RWPE2 (cell line): ENCODE measurements at places on chromosomes 12 and 14.

DNA sequence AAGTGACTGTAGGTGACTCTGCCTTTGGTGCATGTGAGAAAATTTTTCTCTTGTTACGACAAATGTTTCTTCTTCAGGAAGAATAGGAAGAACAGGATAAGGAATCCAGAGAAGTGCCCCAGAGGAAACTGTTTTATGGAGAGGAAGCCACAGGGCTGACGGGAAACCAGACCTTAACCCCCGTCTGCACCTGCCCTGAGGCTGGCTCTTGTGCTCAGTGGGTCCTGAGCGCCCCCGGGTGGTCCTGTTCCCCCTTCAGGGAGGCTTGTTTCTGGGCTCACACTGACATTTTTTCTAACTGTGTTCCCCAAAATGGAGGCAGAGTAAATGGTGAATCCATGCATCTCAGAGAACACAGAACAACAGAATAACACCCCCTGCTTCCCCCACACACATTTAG lies 691.8 kb downstream of the TMEM121 start:
- DNase-seq: no peak

GRCh38 chr14:84209031-84209430 lies 1320.9 kb upstream of the FLRT2 start:
- no peak for DNase-seq

- DNase-seq: no peak
Observed at GRCh38 chr12:22307811-22308210, 26.7 kb downstream of the ST8SIA1 start.

- DNase-seq: no peak
Observed at GRCh38 chr12:58668871-58669270, 251.4 kb downstream of the LRIG3 start.

- peak; percentile 91 for DNase-seq
Observed at GRCh38 chr14:79278798-79279644, 932.3 kb downstream of the DIO2 start.

DNA sequence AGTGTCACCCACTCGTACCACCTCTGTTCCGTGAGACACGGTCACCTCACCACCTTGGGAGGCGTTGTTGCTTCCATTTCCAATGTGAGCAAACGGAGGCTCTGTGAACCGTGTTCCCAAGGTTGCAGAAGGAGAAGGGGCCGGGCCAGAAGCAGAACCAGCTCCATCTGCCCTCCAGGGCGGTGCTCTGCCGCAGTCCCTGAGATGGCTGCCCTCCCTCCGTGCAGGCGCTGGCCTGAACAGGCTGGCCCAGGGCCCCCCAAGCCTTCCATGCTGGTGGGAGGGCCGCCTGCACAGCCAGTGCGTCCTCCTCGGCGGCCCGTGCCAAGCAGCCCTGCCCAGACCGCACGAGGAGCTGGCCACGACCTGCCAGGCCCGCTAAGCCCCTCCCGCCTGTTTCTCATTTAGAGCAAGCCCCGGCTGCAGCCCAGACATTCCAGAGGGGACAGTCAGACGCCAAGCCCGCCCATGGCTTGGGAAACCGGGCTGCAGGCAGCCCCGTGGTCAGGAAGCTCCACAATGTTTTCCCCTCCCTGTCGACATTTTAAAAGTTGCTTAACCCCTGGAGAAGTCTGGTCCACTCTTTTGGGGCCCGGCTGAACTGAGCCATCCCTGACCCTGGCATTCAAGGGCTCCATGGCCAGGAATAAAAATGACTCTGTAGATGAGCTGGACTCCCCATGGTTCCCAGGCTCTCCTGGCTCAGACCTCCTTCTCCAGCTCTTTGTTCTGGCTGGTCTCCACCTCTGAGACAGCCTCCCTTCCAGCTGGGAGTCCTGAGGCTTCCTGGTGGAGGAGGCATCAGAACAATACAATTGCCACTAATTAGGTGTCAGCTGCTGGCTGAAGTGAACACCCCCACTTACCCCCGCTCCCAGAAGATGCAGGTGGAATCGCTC lies 236.0 kb downstream of the BCL11B start:
- DNase-seq: peak; percentile 98

DNA sequence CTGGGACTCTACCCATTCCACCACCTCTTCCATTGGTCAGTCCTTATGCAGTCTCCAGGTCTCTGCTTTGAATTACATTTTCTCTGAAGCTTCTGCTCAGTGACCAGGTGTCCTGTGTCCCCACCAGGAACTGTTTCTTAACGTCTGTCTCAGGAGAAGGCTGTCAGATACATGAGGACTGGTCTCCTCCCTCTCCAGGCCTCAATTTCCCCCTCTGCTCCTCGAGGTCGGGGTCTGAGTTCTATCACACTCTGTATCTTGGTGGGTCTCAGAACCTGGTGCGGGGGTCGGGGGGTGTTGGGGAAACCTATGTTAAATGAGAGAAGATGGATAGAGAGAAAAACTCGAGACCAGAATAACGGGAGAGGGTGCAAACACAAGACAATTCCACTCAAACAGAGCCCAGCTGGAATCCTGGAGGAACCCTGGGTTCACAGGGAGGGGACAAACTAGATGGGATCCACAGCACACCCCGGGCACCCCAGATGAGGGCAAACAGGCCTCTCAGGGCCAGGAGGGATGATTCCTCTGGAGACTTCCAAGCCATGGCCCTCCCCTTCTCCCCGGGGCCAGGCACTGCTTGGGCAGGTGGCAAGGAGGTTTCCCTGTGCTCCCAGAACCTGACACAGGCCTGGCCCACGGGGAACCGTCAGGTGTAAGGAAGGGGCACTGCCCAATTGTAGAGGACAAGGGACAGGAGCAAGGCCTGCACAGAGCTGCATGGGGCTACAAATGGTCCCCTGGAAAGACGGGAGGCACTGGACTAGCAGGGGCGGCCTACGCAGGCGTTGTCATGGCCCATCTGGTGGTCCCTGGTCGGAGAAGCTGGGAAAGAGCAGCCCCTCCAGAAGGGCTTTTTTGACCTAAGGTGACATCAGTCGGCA lies 313.2 kb upstream of the DIO3 start:
- DNase-seq: peak; percentile 60

DNA sequence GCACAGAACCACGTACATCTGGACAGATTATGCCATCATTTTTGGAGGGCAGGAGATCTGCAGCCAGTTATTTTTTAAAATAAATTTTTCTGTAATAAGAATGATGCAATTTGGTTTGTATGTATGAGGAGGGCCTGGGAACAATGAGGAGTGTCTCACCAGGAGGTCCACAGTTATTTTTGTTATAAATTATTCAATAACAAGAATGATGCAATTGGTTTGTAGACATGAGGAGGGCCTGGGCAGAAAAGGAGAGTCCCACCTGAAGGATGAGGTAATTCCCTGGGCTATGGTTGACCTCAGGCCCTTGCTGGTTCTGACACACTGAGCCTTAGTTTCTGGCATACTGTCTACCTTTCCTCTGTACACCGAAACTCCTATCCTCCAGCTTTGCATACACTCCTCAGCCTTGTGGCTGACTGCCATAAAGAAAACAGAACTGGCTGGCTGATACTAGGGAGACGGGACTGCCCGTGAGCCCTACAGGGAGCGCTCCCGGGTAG lies 9.0 kb upstream of the DCD start:
- DNase-seq: no peak

- no peak for DNase-seq
Observed at GRCh38 chr12:66725031-66725430, 46.2 kb upstream of the GRIP1 start.

- no peak for DNase-seq
Observed at GRCh38 chr12:5506295-5506694, 74.4 kb downstream of the NTF3 start.

- no peak for DNase-seq
Observed at GRCh38 chr12:53871367-53871766, 67.3 kb upstream of the HOXC13 start.

DNA sequence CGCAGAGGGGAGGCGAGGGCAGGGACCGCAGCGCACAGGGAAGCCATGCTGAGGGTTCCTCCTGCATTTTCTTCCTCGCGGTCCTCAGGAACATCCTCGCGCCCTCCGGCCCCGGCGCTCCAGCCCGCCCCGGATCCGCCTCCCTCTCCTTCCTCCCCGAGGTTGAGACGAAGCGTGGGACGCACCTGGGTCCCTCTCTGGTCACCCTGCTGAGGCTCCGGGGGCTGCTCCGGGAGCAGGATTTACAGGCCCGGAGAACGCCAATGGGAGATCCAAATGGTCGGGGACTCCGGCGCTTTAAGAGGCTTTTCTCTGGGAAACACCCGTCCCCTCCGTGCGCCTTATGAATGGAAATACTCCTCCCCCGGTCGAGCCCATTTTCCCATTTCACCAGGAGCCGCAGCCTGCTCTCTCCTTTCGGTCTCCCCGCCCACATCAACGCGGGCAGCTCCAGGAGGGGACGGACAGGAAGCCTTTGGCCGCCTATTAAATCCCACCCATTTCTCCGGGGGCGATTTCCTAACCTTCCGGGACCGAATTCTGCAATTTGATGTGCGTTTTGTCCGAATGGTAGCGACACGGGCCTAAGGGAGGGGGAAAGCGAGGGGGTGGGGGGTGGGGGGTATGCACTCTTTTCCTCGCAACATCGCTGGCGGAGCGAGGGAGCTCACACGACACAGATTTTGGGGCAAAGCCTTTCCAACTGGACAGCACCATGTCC lies at the start of gene UNC79:
UNC79 (plus strand) TSS at position 625 of the 721 bp plus-strand sequence; CDS start at position 716, 91 bp downstream.
- DNase-seq: peak; percentile 52
